ENCODE measurements at places on chromosomes 5 and 9.
A peak's percentile ranks its signal among the peaks of the same experiment; 100 is the strongest.

DNA sequence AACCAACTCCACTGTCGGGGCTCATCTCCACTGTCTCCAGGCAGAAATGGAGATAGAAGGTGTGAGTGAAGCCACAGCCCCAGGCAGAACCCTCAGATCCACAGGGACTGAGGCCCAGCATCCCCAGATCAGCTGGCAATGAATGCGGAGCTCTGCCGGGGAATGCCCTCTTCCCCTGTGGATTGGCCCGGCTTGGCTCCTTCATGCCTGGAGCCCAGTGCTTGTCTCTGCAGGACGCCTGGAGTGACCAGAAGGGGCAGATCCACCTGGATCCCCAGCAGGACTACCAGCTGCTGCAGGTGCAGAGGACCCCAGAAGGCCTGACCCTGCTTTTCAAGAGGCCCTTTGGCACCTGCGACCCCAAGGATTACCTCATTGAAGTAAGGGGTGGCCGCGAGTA lies 3.5 kb downstream of the DBH start:
- no peak for DNase-seq

GRCh38 chr9:12759761-12760160 lies 15.1 kb upstream of the LURAP1L start:
- no peak for DNase-seq

DNA sequence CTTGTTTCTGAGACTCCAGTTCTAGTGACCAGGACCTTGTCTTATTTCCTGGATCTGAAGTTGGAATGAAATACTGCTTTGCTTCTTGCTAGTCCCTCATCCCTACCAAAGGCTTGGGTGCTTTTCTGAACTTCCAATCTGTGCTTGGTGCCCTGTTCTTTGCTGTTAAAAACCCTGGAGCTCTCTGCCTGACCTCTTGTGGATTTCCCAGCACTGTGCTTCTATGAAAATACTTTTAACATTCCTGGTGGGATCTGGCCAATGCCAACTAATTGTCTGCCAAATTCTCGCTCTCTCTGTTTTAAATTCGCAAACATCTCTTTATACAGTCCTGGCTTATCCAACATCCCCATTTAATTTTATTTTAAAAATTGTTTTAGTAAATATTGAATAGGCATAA lies 26.7 kb upstream of the CSNK1G3 start:
- no peak for DNase-seq

GRCh38 chr5:173514661-173515060 lies 101.8 kb downstream of the BOD1 start:
- no peak for DNase-seq

- DNase-seq, result no peak
Measured at GRCh38 chr9:95481000-95481399, 35.8 kb downstream of the PTCH1 start.

- no peak for DNase-seq
Measured at GRCh38 chr5:140075371-140075770, 32.3 kb upstream of the NRG2 start.

GRCh38 chr9:102253099-102253498 lies 514.7 kb upstream of the GRIN3A start:
- no peak for DNase-seq

- DNase-seq, result no peak
Measured at GRCh38 chr5:180006141-180006540, 65.4 kb downstream of the RNF130 start.

- no peak for DNase-seq
Measured at GRCh38 chr9:14312719-14313377, 1.1 kb downstream of the NFIB start.

- no peak for DNase-seq
Measured at GRCh38 chr5:79575996-79576395, 36.2 kb upstream of the TENT2 start.

- no peak for DNase-seq
Measured at GRCh38 chr5:15496886-15497285, 3.1 kb upstream of the FBXL7 start.

GRCh38 chr5:87412630-87413342 lies at the start of gene CCNH:
TSS of gene CCNH (minus strand) at chr5:87412930. CDS start at chr5:87412794, 136 bp downstream.
- peak; percentile 88 for DNase-seq

- DNase-seq, result no peak
Measured at GRCh38 chr5:41087461-41087860, 16.3 kb upstream of the MROH2B start.

GRCh38 chr9:89436326-89436725 lies 61.6 kb downstream of the SEMA4D start:
- DNase-seq, result no peak

DNA sequence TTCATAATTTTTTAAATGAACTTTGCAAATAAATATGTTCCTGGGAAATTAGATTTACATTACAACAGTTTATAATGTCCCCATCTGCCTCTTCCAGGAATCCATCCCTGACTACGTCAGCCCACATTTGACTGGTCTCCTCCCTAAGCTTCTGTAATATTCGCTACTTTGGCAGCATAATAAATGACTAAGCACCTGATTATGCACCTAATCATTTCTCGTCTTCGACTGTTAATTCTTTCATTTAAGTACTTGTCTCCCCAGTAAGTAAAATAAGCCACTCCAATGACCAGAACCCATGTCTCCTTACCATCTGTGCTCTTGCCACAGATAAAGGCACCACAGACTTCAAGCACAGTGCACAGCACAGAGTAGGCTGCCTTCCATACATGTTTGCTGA lies 122.7 kb downstream of the DENND1A start:
- no peak for DNase-seq

GRCh38 chr9:12740845-12741244 lies 34.0 kb upstream of the LURAP1L start:
- DNase-seq, result no peak

GRCh38 chr5:142870532-142871362 lies 100.6 kb downstream of the ARHGAP26 start:
- no peak for DNase-seq

GRCh38 chr9:128397831-128398230 lies 22.8 kb upstream of the CERCAM start:
- DNase-seq, result no peak

GRCh38 chr9:17878810-17879370 lies 300.0 kb downstream of the SH3GL2 start:
- DNase-seq, result no peak

DNA sequence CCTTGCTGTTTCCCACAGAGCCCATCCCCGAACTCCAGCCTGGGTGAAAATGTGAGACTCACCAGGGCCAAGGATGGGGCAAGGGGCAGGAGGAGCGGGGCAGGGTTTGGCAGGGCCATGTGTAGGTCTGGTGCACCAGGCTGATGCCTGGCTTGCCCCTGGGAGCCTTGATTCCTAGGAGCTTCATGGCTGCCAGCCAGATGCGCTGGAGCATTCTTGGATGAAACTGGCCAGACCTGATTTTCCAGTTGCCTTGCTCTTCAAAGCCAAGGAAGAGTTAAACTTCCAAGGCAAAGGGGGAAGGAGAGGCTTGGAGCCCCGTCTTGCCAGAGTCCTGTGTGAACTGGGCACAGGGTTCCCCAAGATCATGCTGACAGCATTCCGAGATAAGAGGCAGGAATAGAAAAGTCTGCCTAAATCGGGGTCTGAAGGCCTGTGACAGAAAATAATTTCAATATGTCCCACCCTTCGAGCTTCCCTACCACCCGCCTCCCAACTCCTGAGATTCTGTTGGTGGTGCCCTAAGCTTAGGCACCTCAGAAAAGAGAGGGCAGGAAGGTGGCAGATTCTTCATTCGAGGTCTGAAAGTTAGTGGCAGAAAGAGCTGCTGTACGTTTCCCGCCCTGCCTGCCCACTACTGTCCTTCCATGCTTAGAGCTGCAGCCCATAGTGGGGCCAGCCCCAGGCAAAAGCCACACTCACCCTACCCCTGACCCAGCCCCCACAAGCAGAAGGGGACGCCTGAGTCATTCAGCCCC lies 20.4 kb downstream of the FAT2 start:
- DNase-seq, result no peak

GRCh38 chr9:114538241-114538640 lies 33.0 kb upstream of the WHRN start:
- DNase-seq, result no peak

DNA sequence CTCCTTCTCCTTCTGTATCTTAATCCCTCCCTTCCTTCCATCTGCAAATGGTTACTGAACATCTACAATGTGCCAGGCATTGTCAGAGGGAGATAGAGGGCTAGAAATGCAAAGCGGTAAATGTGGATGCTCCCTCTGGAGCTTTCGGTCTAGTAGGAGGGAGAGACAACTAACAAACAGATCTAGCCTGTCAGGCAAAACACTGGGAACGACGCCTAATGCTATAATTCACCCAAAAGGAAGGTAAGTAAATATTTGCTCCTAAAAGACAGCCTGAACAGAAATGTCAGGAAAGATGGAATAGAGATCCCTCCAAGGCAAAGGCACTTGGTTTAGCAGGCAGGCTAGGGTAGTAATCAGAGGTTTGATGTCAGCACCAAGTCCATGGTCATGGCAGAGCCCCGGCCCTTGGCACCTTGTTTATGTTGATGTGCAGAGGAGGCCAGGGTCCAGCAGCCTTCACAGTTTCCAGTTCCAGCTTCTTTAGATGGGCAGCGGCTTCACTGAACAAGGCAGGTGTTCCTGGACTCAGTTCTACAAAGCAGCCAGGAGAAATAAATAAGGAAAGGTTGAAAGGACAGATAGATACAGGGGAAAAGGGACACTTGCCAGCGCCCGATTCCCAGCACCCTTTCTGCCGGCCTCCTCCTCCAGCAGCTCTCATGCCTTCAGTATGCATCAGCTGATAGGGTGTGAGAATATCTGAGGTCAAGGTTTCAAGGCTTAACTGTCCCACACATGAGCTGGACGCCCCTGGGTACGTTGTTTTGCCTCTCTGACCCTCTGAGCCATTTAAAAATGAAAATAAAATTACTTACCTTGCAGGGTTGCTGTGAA lies 46.5 kb upstream of the FRRS1L start:
- no peak for DNase-seq

DNA sequence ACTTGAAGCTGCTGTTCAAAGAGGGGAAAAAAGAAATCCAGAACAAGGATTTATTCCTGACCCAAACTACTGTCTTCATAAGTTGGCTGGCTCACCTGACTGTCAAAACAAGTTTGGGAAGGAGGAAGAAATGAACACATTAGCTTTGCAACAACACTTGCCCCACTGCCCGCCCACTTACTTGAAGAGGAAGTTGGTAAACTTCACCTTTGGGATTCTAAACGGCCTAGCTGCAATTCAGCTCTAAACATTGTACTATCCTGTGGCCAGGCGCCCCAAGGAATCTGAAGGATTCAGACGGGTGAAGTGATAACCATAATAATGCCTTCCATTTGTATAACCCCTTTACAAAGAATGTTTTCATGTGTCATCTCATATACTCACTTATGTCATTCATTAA lies 199.4 kb downstream of the ARRDC3 start:
- no peak for DNase-seq

GRCh38 chr9:129225815-129226214 lies 47.8 kb upstream of the IER5L start:
- no peak for DNase-seq

DNA sequence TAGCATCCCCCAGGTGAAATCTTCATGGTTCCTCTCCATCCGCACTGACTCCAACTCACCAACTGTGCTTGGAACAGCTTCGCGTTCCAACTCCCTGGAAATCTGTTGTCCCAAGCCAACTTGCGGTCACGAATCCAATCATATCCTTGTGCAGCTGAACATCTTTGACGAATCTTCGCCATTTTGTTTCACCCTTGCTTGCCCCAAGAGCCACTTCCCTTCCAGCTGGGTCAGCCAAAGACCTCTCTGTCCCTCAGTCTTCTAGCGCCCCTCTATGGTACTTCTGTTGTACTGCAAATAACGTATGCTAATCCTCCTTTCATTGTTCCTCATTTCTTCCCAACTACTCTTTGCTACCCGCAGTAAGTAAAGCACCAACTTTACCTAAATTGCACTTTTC lies 61.0 kb upstream of the TARS1 start:
- DNase-seq, result no peak

All from SK-N-MC (cell line).